H9 (cell line): ENCODE measurements at places on chromosomes 1 and 21. TPM values are rescaled to one million over a fixed set of nuclear protein-coding genes. Genes with fewer than 3 reads are reported as not detected.

Gene HNRNPCL1
- total RNA-seq, result not detected in 2 replicates

Gene SPRR2A
- not detected in 2 replicates for total RNA-seq

Gene LIPI
- total RNA-seq, result not detected in 2 replicates

Gene TAF5L
- total RNA-seq, result 30.3 and 33.6 TPM in 2 replicates

Gene FAM151A
- total RNA-seq, result not detected in 2 replicates

Gene RIIAD1
- 1.4 TPM in 1 of 2 replicates, not detected in the other for total RNA-seq

Gene RASSF5
- total RNA-seq, result 0.50 and 0.81 TPM in 2 replicates

Gene HMGCS2
- not detected in 2 replicates for total RNA-seq

Gene CC2D1B
- 21.7 and 24.3 TPM in 2 replicates for total RNA-seq

Gene TPTE
- not detected in 2 replicates for total RNA-seq

Gene B3GALT2
- not detected in 2 replicates for total RNA-seq

Gene TCHHL1
- not detected in 2 replicates for total RNA-seq

- DNase-seq, result no peak
These were observed 73.9 kb upstream of the TNFSF4 start for GRCh38 chr1:173280899-173281660.

DNA sequence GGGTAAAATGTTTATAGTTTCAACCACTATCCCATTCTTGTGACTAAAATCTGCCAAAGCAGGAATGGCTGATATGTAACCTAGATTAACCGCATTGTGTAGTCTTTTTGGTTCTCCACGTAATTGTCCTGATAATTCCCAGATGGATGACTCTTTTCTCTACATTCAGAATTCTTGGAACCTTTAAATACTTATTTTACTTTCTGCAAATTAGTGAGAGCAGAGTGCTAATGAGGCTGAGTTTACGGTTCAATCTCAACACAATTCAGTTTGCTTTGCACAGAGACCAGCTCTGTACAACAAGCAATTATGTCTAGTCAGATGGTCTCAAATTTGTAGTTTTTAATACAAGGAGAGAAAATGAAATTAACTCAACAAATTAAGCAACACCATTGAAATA is 9.1 kb downstream of the CRB1 start:
- DNase-seq, result no peak

DNA sequence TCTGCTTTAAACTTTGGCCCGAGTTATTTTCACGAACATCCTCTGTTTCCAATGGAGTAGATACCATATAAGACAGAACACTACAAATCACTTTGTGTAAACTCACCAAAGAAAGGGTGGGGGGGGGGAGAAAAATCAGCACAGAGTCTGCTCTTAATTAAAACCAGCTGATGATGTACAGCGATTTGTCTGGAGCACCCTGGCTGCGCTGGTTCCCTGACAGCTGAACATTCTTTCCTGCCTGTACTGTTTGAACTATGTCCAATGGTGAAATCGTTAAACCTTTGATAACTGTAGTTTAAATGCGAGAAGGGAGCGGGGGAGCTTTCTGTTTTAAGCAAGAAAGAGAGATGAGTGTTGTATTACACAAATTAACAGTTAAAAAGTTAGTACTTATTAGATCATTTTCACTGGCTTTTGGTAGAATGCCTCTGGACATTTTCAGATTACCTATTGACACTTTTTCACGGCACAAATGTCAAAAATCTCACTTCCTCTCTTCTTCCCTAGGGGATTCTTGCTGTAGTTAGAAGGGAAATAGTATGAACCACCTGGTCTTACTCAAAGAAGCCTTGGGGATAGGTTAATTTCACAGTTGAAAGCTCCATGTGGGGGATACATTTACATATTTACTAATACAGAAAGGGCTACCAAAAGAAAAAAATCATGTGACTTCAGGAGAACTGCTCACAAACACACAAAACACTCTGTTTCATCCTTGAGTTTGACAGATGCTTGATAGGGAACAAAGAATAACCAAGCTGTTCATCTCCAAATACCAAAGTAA is 140.2 kb upstream of the RUNX1 start:
- no peak for DNase-seq

- no peak for DNase-seq
These were observed 38.5 kb downstream of the ZBTB8OS start for GRCh38 chr1:32611859-32612188.

DNA sequence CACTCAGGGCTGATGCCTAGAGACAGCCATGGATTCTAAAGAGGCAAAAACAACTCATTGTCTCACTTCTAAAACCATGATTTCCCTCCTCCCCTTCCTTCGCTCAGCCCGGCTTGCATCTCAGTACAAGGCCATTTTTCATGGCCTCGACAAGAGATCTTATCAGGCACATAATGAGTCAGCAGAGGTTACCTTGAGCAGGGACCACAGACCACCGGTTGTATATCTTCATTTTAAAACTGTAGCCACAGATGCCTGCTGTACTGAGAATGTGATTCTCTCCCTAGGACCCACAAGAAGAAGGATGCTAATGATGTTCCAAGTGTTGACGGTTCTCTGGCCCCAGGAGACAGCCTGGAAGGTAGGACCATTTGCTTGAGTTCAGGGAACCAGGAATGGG is 331.9 kb downstream of the AJAP1 start:
- DNase-seq, result no peak

GRCh38 chr1:150176593-150176992 is 26.9 kb downstream of the PLEKHO1 start:
- DNase-seq, result no peak

GRCh38 chr1:38025233-38025632 is 12.7 kb downstream of the UTP11 start:
- no peak for DNase-seq

DNA sequence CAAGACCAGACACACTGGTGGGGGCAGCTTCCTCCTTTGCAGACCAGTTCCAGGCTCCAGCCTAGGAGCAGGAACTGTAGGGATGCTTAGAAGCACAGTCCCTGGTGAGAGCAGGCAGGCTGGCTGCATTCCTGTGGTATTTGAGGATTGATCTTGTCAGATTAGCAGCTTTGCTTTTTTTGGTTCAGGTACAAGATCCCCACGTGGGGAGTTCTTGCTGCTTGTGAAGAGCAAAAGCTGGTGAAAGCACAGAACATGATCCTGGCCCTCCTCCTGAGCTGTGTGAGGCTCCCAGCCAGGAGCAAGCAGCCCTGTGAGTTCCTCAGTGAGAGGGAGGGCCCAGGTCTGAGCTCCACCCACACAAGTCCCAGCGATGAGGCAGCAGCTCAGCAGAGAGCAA is 75.3 kb upstream of the ARTN start:
- peak; percentile 70 for DNase-seq

DNA sequence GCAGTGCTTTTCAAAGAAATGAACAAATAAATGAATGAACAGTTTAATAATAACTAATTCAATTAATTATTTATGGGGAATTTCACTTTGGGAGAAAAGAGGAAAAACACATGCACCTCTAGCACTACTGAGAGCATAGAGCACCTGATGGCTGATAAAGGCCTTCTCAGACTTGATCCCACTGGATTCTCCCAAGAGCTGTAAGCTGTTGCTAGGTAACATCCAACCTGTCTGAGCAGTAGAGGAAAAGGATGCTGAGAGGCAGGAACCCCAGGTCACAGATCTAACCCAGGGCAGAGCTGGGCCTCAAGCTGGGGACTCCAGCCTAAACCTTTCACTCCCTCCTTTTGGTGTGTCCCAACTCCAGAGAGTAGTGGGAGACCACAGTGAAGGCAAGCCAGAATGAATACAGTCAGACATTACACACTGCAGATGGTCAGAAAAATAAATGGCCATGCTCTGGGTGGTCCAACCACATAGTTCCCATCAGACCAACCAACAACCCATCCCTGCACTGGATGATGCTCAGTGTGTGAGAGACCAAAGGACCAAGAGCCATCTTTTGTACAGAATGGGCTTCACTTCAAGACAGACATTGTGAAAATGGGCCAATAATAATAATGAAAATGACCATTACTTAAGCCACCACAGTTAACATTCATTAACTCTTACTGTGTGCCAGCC is 15.4 kb downstream of the TRABD2B start:
- no peak for DNase-seq

DNA sequence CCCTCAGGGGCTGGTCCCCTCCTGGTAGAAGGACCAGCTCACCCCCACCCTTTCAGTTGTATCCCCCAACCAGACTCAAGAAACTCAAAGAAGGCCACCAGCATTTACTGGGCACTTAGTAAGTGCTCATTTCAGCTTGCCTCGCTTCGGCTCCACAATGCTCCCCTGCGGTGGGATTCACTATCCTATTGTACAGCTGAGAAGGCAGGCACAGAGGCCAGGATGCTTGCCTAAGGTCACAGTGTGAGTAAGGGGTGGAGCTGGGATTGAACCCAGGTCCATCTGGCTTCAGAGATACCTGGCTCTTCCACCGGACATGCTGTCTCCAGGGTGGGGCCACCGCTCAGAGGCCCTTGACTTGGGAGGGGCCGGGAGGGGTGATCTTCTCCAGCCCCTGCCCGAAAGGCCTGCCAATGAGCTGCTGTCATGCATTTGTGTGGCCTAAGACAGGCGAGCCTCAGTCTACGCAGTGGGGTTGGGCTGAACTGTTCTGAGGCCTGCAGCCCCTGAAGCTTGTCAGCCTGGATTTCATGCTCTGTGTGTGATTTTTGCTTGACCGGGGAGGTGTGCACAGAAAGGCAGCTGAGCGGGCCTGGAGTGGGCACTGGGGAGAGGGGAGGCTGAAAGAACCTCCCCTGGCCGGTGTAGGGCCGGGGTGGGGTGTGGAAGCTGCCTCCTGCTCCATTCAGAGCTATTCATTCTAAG is 48.1 kb downstream of the DMRTB1 start:
- no peak for DNase-seq

DNA sequence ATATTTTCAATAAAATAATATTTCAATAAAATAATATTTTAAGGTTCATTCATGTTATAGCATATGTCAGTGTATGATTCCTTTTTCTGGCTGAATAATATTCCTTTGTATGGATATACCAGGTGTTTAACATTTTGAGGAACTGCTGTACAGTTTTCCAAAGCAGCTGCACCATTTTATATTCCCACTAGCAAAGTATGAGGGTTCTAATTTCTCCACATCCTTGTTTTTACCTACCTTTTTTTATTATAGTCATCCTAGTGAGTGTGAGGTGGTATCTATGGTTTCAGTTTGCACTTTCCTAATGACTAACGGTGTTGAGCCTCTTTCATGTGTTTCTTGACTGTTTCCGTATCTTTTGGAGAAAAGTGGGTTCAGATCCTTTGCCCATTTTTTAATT is 5.2 kb downstream of the DEGS1 start:
- no peak for DNase-seq

DNA sequence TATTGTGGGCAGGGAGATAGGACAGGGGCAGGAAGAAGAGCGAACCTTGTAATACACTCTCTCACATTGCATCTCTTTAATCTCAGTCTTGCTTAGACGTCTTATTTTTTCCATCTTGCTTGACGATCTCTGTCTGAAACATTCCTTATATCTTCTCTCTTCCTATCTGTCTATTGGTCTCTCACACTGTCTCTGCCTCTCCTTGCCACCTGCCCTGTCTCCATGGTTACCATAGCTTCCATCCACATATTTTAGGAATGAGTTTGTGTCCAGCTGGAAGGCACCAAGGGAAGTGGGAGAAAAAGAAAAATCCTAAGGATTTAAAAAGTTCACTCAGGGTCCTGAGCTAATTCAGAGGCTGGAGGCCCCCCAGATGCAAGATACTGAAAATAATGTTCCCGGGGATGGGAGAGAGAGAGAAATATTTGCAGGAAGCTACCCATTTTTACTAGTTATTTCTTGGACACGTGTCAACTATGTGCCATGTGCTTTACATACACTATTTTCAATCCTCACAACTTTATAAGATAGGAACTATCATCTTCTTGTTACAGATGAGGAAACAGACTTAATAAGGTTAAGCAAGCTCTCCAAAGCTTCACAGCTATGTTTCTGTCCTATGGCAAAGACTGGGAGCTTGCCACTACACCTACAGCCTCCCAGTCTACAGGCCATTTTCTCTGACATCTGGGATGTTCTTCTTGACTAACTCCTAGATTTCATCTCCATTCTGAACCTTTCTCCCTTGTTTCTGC is 933 bp downstream of the ANKRD34A start:
- no peak for DNase-seq

DNA sequence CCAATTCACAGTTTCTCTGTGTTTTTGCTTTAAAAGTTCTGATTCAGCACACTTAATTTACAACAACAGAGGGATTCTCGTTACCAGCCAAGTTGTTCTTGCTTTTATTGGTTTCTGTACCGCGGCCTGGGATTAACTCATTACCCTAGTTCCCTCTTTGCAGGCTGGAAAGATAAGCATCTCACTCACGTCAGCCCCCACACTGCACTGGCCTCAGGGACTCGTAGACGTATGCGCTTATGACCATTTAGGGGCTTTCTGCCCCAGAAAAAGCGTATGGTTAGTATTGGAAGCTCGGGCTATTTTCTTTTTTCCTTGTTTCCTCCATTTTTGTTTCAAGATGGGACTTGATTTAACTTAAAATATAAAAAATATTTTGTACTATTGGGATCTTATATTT is 76.0 kb downstream of the POFUT2 start:
- no peak for DNase-seq

DNA sequence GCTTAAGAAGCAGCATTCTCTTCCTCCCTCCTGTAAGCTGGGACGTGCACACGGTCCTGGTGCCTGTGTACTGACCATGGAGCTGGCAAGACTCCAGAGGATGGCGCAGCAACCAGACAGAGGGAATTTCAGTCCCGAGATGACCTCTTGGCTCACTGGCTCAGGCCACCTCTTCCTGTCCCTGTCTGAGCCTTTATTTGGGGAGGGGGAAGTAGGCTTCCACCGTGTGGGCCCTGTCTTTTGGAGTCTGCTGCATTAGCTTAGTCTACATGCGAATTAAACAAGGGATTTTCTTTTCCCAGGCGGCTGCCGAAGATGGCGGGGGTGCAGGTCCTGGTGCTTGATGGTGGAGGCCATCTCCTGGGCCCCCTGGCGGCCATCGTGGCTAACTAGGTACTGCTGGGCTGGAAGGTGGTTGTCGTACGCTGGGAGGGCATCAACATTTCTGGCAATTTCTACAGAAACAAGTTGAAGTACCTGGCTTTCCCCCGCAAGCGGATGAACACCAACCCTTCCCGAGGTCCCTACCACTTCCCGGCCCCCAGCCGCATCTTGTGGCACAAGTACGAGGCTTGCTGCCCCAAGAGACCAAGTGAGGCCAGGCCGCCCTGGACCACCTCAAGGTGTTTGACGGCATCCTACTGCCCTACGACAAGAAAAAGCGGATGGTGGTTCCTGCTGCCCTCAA is 10.2 kb downstream of the IL24 start:
- peak; percentile 54 for DNase-seq

GRCh38 chr1:196607981-196608380 is 259 bp downstream of the KCNT2 start:
- DNase-seq, result no peak

GRCh38 chr1:60935599-60936110 is 146.7 kb upstream of the NFIA start:
- no peak for DNase-seq

DNA sequence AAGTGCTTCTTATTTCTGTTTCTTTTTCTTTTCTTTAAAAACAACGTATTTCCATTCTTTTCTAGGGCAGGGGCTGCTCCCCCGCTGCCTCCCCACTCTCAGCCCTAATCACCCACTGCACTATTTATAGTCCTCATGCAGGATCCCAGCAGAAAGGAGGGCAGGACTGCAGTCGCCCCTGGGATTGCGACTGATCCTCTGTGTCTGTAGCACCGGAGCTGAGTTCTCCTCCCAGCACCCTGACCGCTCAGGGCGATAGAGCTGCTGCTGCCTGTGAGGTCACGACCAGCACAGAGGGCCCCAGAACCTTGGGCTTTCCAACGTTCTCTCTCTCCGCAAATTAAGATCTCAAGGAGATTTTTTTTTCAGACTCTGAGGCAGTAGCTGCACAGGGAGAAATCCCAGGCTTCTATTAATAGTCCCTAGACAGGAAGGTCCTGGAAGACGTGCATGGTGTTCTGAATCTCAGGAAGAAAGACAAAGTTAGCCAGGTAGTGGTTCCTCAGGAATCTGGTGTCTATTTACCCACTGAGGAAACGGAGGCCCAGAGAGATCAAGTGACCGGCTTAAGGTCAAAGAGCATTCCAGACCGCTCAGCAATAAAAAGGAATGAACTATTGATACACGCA is 46.8 kb downstream of the PRAMEF20 start:
- DNase-seq, result no peak
